ENCODE measurements at places on chromosomes 4 and X.

GRCh38 chrX:21838937-21839333 is 482 bp upstream of the MBTPS2 start:
- no peak for DNase-seq

GRCh38 chr4:145865274-145865941 is 73.2 kb downstream of the ZNF827 start:
- DNase-seq, result no peak

DNA sequence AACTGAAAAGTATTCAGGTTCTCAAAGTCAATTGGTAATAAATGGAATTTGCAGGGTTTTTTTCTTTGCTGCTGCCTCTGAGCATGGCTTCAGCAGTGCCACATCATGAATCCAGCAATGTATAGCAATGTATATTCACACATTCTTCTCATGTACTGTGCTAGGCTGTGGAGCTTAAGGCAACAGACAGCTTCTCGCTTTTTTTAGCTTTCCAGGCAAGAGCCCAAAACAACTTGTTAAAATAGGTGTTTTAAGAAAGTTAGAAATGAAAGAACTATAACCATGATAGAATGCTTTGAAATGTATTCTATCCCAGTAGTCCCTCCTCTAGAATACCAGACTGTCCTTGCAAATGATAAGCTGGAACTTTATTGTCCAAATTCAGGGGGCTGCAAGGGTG is 30.4 kb downstream of the SMIM43 start:
- no peak for DNase-seq

DNA sequence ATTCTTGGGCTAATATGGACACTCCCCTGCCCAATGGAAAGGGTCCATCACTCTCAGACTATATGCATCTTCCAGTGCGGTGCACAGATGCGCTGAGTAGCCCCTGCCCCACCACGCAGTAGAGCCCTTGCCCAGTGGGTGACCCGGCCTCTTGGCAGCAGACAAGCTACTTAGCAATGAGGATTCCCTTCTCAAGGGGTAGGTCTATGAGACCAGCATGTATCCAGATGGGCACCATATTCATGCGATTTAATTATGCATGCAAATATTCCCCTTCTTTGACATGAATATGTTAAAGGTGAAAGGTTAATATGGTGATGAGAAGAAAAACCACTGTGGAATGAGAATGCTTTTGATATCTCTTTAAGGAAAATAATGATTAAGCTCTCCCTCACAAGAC is 77.7 kb downstream of the ZNF827 start:
- no peak for DNase-seq

DNA sequence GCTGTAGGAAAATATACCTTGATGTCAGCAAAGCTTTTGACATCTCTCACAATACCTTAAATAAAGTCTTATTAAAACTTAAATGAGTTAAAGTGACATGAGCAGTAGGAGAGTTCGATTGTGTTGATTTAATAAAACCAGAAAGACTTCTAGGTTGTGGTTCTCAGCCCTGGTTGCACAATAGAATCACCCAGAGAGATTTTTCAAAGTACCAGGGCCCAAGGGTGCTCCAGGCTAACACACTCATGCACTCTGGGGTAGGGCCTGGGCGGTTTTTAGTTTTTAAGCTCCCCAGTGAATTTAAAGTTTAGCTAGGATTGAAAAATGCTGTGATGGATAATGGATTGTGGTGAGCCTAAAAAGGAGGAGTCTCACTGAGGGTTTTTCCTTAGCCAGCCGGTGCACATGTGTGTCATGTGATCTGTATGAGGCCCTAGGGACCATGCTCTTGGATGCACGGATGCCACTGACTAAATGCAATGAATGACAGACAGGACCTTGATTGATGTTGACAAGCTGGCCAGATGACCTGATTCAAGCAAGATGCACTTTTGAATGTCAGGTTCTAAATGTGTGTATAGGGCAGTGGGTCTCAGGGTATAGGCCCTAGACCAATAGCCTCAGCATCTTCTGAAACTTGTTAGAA is 185.0 kb downstream of the PTTG2 start:
- no peak for DNase-seq
